ENCODE measurements at places on chromosomes 6 and 20.

- DNase-seq, result no peak
These were observed 3.6 kb downstream of the DOP1A start for GRCh38 chr6:83071023-83071422.

GRCh38 chr6:43395776-43396175, 26.3 kb upstream of the ZNF318 start:
- no peak for DNase-seq

DNA sequence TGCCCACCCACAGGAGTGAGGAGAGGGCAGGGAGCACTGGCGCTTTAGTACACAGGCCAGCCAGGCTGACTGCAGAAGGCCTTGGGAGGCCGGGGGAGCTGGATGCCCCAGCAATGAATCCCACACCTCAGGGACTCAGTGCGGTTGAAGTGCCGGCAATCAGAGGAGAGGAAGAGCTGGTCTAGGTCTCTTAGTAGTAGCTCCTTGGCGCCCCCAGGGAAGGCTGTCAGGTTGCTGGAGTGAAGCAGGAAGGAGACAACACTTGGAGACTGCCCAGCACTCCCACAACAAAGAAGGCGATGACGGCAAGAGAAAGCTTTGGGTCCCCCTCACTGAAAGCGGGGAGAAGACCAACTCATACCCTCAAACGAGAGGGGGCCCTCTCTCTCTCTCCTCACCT, 8.3 kb upstream of the TNXB start:
- no peak for DNase-seq

DNA sequence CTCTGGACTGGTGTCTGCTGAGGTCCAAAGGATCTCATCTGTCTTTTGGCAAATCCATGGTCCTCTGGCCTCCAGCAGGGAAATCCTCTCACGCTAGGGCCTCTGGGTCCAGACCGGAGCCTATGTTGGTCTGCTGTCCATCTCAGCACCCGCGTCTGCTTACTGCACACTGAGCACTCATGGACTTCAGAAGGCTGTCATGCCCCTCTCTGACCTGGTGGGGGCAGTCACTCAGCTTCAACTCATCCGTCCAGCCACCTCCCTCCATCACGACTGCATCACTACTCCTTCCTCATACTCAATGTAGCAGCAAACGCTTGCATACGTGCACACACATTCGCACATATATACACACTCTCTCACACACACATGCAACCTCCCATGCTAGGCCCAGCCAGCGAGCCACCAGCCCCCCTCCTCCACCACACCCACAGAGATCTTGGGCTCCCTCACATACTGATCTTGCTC, 33.3 kb downstream of the GABRR2 start:
- DNase-seq, result peak; percentile 36

DNA sequence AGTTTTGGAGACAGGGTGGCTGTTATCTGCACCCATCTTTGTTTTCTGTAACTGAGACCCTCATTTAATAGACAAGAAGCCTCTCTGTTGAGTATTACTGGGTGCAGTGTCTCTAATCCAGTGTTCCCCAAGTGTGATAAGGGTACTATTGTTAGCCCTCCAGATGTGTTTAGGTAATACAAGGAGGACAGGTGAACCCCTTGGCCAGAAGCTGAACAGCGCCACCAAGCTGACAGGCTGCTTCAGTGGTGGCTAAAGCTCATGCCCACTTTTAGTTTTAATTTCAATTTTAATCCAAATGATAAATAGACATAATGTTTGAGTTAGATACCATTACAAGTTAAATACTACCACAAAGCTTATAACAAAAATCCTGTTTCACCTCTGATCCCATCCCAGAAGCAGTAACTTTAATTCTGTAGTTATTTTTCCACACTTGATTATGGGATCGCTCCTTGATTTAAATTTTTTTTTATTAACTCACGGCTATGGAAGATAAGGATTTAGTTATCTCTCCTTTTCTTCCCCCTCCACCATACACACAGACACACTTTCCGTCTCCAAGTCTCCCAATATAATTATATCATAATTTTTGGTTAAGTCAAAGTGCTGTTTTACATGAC, 8.4 kb upstream of the STK35 start:
- DNase-seq, result no peak

DNA sequence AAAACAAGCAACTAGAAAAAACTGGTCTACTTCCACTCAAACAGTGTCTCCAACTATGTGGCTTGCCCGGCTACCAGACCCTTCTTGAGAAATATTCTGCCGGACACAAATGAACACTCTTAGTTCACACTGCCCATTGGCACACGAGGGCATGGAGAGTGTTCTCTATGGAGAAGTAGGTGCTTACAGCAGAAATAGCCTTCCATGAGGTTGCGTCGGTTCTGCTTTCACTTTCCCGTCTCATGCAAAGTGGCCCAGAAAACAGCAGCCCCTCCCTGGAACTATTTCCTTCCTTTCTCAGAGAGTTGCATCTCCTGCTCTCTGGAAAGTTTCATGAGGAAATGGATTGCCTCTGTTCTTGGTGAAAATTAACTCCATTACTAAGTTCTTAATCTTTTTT, 9.5 kb upstream of the HLA-DOA start:
- no peak for DNase-seq

- no peak for DNase-seq
These were observed 25.4 kb downstream of the ZKSCAN8 start for GRCh38 chr6:28167068-28167467.
